ENCODE measurements at places on chromosomes 1 and 21.

DNA sequence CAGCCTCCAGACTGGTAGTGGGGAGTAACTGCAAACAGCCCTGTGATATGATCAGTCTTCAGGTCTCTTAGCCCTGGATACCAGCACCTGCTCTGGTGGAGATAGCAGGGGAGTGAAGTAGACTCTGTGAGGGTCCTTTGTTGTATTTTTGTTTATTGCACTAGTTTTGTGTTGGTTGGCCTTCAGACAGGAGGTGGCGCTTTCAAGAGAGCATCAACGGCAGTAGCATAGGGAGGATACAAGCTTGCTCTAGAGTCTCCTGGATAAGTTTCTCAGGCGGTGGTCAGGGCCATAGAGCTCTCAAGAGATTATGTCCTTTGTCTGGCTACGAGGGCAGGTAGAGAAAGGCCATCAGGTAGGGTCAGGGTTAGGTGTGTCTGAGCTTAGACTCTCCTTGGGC lies 116.4 kb downstream of the USH2A start:
- DNase-seq = no peak

GRCh38 chr1:178916448-178917174 lies 45.7 kb upstream of the ANGPTL1 start:
- no peak for DNase-seq

- DNase-seq = no peak
Measured at GRCh38 chr1:20366463-20367115, 75.9 kb downstream of the VWA5B1 start.

DNA sequence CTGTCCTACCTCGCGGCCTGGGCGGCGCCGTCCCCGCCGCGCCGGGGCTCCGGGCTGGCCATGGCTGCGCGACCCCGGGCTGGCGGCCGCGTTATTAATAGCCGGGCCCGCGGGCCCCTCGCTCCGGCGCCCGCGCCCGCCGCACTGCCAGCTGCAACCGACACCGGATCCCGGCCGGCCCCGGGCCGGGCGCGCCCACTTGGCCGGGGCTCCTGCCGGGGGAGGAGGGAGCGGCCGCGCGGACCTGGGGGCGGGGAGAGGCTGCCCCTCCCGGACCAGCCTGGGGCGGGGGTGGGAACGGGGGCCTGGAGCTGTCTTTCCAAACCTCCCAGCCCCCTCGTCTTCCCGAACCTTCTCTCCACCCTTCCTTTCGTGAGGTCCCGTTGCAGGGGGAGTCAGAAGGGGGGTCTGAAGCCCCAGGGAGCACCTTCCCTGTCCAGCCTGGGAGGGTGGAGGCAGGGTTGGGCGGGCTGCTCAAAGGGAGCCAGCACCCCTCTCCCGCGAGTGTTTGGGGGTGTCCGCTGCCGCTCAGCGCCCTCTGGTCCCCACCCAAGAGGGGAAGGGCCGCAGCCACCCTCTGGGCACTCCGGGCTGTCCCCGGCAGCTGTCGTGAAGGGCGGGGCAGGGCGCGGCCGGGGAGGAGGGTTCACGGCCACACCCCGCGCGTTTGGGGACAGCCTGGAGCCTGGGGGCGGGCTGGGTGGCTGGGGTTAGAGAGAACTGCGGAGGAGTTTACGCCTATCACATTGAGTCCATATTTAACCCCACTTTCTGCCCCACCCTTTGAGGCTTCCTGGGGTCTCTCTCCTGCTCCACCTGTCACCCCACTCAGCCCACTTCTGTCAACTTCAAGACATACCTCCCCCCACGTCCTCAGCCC lies at the start of gene SYNC:
SYNC (minus strand) TSS at position 172 of the 880 bp plus-strand sequence; CDS start at position 62, 110 bp downstream.
- DNase-seq = no peak

DNA sequence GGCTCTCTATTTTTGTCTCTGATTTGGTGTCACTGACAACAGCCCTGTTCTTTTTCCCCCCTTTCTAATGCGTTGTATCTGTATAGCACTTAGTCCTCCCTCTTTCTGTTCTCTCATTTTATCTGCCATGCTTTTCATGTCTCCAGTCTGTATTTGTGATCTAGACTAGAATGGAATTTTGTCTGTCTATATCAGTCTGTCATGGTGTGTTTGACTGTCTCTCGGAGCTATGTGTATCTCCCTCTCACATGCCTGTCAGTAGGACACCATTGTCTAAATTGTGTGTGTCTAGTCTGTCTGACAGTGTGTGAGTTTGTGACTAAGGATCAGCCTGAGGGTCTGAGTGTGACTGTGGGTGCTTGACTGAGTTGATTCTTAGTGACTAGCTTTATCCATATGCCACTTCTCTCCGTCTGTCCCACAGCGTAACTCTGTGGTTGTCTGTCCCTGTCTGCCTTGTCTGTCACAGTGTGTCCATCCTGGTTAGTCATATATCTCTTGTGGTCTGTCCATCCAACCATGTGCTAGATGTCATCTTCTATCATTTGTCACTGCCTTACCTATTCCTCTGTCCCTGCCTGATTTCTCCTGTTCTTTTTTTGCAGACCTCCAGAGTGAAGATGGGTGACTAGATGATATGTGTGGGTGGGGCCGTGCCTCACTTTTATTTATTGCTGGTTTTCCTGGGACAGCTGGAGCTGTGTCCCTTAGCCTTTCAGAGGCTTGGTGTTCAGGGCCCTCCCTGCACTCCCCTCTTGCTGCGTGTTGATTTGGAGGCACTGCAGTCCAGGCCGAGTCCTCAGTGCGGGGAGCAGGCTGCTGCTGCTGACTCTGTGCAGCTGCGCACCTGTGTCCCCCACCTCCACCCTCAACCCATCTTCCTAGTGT lies 1.4 kb upstream of the B4GALT2 start:
- no peak for DNase-seq

DNA sequence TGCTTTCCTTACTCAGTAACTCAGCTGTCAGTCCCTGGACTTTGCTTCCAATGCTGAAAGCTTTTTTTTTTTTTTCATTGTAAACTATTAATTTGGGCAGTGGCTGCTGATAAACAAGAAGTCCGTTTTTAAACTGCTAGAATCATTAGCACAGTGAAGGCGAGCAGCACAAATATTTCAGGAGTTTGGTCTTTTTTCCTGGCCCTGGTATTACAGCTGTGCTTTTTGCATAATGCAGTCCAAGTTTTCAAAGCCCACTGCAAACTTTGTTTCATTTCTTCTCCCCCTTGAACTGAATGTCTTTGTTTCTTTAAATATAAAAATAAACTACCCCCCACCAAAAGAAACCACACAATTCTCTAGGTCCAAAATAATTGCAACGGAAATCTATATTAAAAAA lies 6.6 kb downstream of the GLIS1 start:
- no peak for DNase-seq

GRCh38 chr1:63690966-63691700 lies 82.7 kb upstream of the ROR1 start:
- no peak for DNase-seq

- no peak for DNase-seq
Measured at GRCh38 chr1:157519451-157519850, 32.9 kb downstream of the FCRL5 start.

- DNase-seq = no peak
Measured at GRCh38 chr1:23575226-23575810, 16.0 kb upstream of the ID3 start.

GRCh38 chr21:19011451-19011850 lies 607.9 kb upstream of the TMPRSS15 start:
- DNase-seq = no peak

GRCh38 chr1:170586321-170587252 lies 54.6 kb downstream of the GORAB start:
- DNase-seq = no peak

DNA sequence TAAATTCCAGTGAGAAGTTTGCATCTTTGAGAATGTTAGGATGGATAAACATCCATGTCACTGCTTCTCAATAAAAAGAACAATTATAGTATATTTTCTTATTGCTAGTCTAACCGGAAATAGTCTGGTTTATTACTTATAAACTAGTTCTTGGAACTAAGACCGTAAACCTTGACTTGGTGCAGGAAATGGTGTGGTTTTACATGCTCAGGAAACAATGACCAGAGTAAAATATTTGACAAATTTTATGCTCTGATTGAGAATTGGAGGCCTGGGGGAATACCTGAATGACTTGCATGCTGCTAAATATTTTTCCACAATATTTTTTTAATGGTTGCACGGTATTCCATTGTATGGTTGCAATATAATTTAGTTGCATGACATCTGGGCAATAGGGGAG lies 76.3 kb downstream of the XCL2 start:
- DNase-seq = no peak

GRCh38 chr1:175186433-175187160 lies 6.0 kb downstream of the KIAA0040 start:
- no peak for DNase-seq

DNA sequence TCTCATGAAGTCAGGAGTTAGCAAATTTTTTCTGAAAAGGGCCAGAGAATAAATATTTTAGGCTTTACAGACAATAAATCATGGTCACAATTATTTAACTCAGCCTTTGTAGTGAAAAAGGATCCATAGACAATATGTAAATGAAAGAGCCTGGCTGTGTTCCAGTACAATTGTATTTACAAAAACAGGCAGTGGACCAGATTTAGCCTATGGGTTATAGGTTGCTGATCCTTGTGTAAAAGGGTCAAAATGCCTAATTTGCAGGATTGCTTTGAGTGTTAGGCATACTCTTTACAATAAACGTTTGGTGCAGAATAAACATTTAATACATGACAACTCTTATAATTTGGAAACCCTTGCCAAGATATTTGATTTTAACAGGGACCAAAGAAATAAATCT lies 6.5 kb downstream of the SLAMF7 start:
- no peak for DNase-seq

GRCh38 chr1:52641307-52641706 lies 8.3 kb downstream of the SHISAL2A start:
- no peak for DNase-seq

GRCh38 chr1:52631759-52632331 lies 1.1 kb upstream of the SHISAL2A start:
- DNase-seq = no peak

GRCh38 chr1:235998812-235999211 lies 66.1 kb downstream of the NID1 start:
- no peak for DNase-seq
